ENCODE measurements at places on chromosomes 11 and 22. TPM values are rescaled to one million over a fixed set of nuclear protein-coding genes. Genes with fewer than 3 reads are reported as not detected.

VPREB3 gene
- polyA plus RNA-seq = 0.35 TPM

LMF2 gene
- polyA plus RNA-seq = 32.0 TPM

PLAAT5 gene
- 0.42 TPM for polyA plus RNA-seq

PCNX3 gene
- polyA plus RNA-seq = 25.1 TPM

KRTAP5-10 gene
- 0.20 TPM for polyA plus RNA-seq

DNA sequence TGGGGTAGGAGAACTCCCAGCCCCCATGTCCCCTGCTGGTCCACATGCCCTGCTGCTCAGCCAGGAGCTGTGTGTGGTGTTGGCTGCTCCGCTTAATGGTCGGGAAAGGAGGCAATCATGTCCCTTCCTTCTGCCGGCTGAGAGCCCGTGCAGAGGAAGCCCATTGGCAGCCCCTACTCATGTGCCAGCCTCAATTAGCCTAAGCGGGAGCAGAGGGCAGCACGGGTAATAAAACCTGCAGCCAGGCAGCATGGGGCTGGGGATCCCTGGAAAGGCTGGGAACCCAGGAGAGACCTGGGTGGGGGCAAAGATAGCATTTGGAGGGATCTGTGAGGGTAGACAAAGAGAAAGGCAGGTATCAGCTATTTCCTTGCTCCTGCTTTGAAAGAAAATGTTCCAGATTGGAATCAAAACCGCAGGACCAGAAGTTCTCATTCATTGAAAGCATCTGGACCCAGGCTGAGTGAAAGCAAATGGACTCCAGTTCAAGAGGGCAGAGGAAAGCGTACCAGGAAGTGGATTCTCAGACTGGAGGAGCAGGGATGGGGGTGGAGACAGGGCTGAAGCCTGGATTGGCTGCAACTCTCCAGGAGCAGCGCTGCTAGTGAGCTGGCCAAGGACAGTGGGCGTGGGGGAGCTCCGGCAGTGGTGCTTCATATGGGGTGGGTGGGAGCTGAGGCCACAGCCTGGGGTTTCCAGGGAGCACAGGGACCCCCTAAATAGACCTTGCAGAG is 103.4 kb upstream of the NECTIN1 start:
- DNase-seq = peak; percentile 54

GRCh38 chr11:99333621-99334020 is 312.9 kb downstream of the CNTN5 start:
- no peak for DNase-seq

DNA sequence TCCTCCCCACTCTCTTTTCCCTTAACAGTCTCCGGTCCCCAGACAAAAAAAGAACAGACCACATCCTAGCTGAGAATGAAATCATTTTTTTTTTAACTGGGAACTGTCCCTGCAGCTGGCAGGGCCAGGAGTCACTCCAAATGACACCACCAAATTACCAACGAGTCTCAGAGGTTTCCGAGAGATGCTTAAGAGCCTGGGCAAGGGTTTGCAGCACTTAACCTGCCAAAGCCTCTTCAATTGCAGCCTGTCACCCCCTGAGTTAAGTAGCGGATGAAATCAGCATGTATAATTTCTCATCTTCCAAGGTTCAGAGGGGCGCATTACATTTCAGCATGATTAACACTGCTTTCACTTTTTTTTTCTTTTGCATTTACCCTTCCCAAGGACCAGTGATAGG is 71.8 kb downstream of the TENM4 start:
- DNase-seq = no peak

DNA sequence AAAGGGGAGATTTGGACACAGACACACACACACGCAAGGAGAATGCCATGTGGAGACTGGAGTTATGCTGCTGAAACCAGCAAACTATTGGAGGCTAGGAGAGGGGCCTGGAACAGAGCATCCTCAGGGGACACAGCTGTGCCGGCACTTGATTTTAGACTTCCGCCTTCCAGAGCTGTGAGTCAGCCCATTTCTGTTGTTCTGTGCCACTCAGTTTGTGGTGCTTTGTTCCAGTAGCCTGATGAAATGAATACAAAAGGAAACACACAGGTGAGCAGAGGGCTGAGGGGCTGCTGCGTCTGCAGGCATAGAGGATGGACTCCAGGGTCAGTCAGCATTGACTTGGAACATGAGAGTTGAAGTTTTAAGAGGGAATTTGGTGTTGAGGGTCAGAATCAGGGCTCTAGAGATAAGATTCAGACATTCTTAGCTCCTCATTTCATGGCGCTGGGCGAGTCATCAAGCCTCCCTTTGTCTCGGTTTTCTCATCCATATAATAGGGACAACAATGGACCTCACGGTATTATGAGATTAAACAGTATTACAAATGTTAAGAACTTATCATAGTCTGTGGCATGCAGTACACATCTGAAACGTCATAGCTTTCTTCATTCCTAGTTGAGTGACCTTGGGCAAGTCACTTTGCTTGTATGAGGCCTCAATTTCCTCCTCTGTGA is 191.0 kb downstream of the MIAT start:
- DNase-seq = no peak

GRCh38 chr22:46084943-46085827 is 65.1 kb upstream of the PPARA start:
- no peak for DNase-seq
